ENCODE measurements at places on chromosomes 12 and 14.
A peak's percentile ranks its signal among the peaks of the same experiment; 100 is the strongest.

DNA sequence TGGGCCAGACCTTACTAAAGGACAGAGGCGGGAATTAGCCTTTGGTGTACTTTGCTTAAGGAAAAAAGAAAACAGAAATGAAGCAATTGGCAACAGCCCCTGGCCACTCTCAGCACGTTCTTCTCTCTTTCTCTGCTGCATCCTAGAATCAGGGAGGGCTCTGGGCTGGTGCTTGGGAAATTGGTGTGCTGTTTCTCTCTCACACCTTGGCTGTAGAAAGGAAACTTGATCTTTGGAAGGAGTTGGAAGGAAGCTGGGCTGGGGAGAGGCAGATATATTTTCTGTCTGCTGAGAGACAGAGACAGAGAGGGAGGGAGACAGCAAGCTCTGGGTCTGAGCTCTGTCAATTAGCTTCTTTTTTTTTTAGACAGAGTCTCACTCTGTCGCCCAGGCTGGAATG, 27.4 kb downstream of the NOS1 start:
- DNase-seq, result no peak

DNA sequence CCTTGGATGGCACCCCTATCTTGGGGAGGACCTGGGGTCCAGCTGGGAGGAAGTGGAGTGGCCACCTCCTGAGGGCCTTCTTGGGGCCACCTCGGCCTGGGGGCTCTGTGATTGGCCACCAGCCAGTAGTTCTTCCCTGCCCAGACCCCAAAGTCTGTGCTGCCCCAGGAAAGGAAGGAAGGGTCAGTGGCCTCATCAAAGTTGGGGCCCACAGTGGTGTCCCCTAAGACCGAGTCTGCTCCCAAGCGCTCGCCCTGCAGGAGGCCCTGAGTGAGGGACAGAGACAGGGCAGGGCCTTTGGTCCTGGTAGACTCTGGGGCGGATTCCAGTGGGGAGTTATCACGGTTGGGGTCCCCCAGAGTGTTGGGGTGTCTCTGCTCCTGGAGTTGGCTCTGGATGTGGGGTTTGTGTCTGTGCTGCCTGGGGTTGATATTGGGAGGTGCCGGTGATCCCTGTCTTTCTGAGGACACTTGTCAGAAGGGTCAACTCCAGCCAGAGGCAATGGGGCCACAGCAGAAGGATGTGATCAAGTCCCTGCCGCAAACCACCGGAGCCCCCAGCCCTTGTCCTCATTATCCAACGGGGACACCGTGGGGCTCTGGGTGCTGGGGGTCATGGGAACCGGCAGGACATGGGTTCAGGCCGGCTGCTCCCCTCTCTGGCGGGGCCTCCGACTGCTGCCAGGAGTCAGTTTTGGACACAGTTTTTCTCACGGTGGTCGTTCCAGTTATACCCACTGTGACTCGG, 364.3 kb downstream of the TMEM121 start:
- DNase-seq, result no peak

DNA sequence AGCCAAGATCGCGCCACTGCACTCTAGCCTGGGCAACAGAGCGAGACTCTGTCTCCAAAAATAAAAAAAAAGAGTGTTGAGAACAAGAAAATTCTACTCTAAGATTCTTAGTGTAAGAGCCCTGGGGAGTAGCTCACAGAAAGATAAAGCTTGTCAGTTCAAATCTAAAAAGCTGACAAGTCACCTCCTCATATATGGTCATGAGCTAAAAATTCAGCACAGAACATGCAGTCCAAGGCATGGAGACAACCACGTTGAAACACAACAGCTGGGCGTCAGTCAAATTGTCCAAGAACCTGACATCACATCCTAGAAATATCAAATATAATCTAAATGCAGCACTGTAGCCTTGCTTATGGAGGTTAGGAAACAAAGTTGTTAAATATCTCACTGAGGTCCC, 47.8 kb downstream of the CLIP1 start:
- no peak for DNase-seq

DNA sequence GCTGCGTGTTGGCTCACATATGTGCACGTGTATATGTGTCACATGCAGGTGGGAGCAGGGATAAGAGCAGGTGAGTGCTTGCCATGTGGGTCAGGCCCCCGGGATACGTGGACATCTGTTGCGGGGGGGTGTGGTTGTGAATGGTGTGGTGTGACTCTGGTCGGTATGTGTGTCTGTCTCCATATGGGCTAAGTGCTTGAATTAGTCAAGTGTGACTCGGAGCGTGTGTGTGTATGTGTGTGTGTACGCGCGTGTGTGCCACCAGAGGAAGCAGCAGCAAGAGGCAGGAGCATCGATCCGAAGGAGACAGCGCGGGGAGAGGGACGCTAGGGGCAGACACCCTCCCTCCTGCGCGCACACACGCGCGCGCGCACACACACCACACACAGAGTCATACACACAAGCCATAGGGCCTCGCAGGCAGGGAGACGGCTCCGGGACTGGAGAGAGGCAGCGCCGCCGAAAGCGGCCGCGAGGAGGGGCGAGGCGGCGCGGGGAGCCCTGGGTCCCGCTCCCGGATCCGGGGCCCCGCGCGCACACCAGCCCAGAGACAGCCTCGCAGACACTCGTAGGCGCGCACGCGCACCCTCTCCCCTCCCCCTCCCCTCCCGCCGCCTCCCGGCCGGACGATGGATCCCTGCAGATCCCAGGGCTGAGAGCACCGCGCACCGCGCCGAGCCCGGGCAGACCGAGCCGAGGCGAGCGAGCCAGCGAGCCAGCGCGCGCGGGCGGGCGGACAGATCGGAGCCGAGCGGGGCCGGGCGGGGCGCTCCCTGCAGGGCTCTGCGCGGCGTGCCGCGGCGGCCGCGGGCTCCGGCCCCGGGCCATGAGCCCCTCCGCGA, at the start of gene ASIC1:
Gene ASIC1 (plus strand): TSS at position 597 of the 842 bp plus-strand sequence. CDS start 1,171 bp downstream, outside the sequence.
- peak; percentile 31 for DNase-seq

DNA sequence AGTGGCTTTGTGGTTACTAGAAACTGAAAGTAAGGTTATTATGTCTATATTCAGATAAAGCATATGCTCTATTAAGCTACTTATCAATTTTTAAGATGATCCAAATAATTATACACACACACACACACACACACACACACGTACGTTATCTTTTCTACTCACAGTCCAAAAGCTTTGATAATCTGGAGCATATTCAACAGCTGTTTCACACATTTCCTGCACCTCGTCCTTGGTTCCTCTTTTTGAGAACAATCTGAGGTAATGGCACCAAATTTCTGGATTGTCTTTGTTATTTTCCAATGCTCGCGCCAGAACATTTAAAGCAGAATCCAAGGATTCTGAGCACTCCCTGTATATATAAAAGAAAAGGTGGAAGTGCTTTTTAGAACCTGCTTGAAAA, 37.5 kb downstream of the ZFC3H1 start:
- DNase-seq, result no peak

- no peak for DNase-seq
These were observed 21.0 kb upstream of the CD9 start for GRCh38 chr12:6178981-6179761.

DNA sequence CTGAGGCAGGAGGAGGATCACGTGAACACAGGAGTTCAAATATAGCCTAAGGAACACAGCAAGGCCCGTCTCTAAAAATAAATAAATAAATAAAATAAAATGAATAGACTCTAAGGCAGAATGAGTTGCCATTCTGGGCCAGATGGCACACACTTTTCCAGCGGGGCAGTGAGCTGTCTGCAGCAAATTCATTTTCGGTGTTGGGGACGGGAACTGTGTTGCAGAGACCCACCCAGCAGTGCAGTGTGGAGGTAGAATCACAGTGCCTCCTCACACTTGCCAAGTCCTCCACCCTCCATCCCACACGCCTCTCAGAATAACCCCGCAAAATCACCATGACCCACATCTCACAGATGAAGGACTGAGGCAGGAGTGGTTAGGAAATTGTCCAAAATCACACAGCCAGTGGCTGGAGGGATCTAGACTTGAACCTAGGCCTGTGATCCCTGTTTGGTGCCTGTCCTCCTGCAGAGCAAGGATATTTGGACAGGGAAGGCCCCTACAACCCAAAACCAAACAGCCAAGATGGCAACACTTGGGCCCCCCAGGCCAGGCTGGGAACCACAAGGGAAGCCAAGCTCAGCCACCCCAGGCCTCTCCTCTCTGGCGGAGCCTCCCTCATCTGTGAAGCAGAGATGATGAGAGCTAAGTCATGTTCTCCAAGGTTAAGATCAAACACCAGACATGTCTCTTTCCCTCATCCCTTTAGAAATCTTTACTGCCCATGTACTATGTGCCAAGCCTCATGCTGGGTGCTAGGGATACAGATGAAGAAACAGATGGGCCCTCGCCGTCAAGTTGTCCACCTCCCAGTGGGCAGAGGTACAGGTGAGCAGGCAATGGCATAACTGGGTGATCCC, 152.7 kb downstream of the DPF3 start:
- no peak for DNase-seq

- no peak for DNase-seq
These were observed 11.0 kb downstream of the PTGER2 start for GRCh38 chr14:52325126-52325525.

DNA sequence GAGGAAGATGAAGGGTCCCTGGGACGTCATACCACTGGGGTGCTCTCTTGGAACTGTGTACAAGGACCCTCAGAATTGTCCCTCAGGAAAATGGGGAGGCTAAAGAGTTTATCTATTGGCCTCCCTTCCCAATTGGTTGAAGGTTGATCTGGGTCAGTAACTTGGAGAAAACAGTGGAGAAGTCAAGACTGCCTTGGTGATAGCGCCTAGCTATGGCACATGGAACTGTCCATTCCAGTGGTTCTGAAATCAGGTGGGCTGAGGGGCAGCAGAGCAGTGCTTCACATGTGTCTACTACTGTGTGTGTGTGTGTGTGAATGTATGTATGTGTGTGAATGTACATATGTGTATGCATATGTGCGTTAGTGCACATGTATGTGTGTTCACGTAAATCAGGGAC, 316.1 kb downstream of the AACS start:
- DNase-seq, result no peak

DNA sequence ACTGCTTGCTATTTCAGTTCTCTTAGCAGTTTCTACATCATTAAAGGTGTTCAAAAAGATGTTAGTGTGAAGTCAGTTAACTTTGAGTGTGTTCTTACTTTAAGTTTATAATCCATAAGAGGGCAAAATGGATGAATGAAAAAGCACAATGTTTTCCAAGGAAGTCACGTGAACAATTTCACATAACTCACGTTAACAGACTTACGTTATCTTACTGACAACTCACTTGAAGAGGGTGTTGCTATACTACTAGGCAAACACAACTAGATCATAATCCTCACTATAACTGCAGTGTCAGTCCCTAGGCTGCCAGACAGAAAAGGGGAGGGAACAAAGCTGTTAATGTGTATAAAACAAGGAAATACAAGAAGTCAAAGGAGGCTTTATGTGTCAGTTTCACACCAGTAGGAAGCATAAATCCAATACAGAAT, 6.4 kb downstream of the SLC2A13 start:
- DNase-seq, result no peak

DNA sequence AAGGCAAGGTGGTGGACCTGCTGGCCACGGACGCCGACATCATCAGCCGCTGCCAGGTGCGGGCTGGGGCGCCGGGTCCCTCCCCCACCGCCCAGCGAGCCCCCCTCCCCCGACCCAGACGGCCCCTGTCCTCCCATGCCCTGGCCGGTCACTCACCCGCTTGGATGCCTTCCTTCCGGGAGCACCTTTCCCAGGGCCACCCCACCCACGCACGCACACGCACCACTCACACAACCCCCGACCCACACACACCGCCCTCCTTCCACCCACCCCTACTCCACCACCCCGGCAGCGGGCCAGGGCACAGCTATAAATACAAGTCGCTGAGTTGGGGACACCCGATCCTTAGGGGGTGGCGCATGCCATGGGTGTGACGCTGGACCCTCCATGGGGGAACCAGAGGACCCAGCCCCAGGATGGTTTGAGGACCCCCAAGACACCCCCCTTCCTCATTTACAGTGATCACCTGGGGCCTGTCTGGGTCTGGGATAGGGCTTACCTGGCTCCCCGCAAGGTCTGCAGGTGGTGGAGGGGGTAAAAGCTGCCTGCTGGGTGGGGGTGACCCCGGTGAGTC, 465 bp downstream of the ADSS1 start:
- no peak for DNase-seq

DNA sequence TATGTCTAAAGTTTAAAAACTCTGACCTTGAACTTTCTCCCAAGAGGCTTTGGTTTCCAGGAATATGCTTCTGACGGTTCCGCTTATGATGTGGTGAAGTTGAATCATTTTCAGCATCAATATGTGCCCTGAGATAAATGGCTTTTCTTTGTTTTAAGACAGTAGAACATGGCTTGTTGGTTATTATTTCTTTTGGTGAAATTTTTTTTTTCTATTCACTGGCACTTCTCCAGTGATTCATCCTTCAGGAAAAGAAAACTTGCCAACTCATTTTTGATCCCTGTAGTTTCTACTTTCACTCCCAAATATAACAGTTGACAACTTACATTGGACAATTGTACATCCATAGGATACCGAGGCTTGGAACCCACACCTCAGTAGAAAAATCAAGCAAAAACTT, 1301.2 kb upstream of the FLRT2 start:
- no peak for DNase-seq

GRCh38 chr14:63467440-63468072, 75.6 kb downstream of the PPP2R5E start:
- DNase-seq, result no peak

DNA sequence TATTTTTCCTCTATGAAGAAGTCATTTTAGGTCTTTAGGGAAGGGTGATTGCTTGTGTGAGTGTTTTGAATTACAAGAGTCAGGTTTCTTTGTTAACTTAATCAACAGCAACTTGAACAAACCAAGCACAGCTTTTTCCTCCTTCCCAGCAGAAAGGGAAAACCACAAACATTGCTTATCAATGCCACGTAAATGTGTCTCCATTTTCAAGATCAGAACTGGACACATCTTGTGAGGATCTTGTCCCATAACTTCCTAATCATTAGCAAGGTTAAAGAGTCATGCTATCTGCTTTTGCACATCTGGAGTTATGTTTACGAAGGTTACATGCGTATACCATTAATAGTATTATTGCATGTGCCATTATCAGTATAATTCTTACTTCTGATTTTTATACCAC, 248.0 kb upstream of the FLRT2 start:
- no peak for DNase-seq

- DNase-seq, result no peak
These were observed 214.6 kb upstream of the PRKD1 start for GRCh38 chr14:30142216-30142615.

DNA sequence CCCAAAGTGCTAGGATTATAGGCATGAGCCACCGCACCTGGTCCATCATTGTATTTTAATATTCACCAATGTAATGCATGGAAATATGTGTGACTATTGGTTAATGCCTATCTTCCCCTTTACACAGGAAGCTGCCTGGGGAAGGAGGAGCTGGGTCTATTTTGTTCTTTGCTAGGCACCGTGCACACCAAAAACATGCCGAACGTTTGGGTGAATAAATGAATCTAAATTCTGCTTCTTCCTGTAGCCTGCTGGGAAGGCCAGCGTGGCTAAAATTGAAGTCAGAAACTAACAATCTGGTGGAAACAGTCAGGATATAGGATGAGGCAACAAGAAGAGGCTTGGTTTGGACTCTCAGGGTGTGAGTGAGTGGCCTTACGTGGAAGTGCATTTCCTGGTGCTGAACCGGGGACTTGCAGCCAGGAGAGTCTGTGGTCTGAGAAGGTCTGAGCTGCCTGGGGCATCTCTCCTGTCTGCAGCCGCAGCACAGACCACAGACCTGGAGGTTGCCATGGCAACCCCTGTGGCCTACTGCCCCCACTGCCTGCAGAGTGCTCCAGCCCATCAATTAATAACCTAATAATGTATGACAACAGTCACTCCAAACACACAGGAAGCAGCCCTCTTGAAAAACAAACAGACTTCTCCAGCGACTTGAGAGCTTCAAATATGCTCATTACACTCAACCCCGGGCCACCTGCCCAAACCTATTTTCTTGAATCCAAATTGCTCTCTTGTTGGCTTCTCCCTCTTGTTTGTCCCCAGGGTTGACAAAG, 5.5 kb upstream of the GPR68 start:
- no peak for DNase-seq

Measured in stimulated activated CD4-positive, alpha-beta T cell treated with anti-CD3 and anti-CD28 coated beads, Interleukin-12 subunit alpha, Interleukin-12 subunit beta, amount 100 ng/mL, for 24 hours (primary cell).